ENCODE measurements at places on chromosomes 7 and 10.

- DNase-seq, result no peak
Measured at GRCh38 chr7:133082390-133082766, 488 bp upstream of the CHCHD3 start.

- DNase-seq, result no peak
Measured at GRCh38 chr10:1116696-1117280, 60.6 kb downstream of the WDR37 start.

DNA sequence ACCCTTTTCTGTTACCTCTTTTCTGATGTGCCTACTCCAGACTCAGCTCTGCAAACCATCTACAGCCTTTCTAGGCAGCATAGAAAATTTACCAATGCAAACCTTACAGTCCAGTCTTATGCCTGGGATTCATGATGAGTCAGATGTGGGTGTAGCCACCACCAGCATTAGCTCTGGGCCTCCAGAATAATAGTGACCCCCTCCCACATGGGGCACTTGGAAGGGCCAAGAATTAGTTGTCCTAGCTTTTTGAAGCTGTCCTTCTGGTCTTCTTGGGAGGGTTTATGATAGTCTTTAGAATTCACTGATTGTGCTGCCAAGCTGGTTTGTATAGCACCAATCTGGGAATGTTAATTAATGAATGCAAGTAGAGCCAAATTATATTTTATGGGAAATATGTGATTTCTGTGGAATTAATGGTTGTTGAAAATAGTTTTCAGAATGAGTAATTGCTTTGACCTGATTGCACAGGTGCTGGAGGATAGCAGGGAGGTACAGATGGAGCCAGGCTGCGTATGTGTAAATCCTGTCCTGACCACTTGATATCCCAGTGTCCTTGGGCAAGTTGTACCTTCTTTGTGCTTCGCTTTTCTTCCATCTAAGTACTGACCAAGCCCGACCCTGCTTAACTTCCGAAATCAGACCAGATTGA is 94.8 kb downstream of the CPED1 start:
- no peak for DNase-seq

- no peak for DNase-seq
Measured at GRCh38 chr10:98582363-98582762, 135.6 kb upstream of the HPS1 start.

- DNase-seq, result no peak
Measured at GRCh38 chr10:11175823-11176243, 158.2 kb downstream of the CELF2 start.
